ENCODE measurements at places on chromosomes 13 and 19. TPM values are rescaled to one million over a fixed set of nuclear protein-coding genes. Genes with fewer than 3 reads are reported as not detected.

Gene GDF15
- total RNA-seq: 41.9 TPM

Gene BIVM
- total RNA-seq: 18.3 TPM

Gene FBL
- total RNA-seq: 258 TPM

Gene BICRA
- total RNA-seq: 2.4 TPM

Gene GAS6
- 97.5 TPM for total RNA-seq

Gene ZIM2
- total RNA-seq: 0.09 TPM

Gene ENOX1
- total RNA-seq: 1.3 TPM

Gene GRIK5
- total RNA-seq: not detected
